ENCODE measurements at places on chromosomes 2 and 18. TPM values are rescaled to one million over a fixed set of nuclear protein-coding genes. Genes with fewer than 3 reads are reported as not detected.

The CSRNP3 gene
- 3.7 TPM for total RNA-seq

The TUBA4B gene
- total RNA-seq = not detected

The POTEE gene
- total RNA-seq = 0.92 TPM

The OXER1 gene
- total RNA-seq = 1.8 TPM

The RTP5 gene
- not detected for total RNA-seq

The SERPINB5 gene
- not detected for total RNA-seq

The ATP6V1B1 gene
- 3.9 TPM for total RNA-seq

The GIGYF2 gene
- 60.4 TPM for total RNA-seq

DNA sequence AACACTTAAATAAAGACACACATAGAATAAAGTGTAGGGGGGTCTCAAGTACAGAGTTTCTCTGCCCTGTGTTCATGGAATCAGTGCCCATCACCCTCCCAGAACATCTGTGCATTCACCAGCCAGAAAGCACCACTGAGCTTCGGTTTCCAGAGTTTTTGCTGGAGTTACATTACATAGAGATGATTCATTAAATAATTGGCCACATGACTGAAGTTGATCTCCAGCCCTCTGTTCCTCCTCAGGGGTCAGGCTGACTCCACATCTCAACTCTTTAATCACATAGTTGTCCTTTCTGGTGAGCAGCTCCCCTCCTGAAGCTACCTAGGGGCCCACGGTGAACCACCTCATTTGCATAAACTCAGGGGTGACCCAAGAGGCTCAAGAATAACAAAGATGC is 129.8 kb downstream of the METTL4 start:
- no peak for DNase-seq
- peaks cover 17% of the 10 kb centered on the region for H3K4me1 ChIP-seq
- H3K4me3 ChIP-seq = no peak overlapping the region
- no peaks in the 10 kb centered on the region for H3K36me3 ChIP-seq
- no peak overlapping the region for H3K27ac ChIP-seq

DNA sequence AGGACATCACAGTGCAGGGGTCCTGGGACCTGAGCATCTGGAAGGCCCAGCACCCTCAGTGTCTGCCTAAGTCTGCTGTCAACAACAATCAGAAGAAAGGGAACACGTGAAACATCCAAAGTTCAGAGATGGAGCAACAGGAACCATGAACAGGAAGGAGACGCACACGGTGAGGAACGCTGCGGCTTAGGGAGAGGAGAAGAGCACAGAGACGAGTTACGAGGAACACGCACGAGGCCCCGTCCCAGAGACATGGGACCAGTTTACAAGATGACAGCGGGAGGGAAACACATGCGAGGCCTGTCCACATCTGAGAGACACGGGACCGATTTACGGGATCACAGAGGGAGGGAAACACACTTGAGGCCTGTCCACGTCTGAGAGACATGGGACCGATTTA is 2.9 kb upstream of the KCNG2 start:
- peak; percentile 54 for DNase-seq
- H3K27ac ChIP-seq = no peak overlapping the region
- peaks cover 21% of the 10 kb centered on the region for H3K4me1 ChIP-seq
- H3K36me3 ChIP-seq = peaks cover 3% of the 10 kb centered on the region

DNA sequence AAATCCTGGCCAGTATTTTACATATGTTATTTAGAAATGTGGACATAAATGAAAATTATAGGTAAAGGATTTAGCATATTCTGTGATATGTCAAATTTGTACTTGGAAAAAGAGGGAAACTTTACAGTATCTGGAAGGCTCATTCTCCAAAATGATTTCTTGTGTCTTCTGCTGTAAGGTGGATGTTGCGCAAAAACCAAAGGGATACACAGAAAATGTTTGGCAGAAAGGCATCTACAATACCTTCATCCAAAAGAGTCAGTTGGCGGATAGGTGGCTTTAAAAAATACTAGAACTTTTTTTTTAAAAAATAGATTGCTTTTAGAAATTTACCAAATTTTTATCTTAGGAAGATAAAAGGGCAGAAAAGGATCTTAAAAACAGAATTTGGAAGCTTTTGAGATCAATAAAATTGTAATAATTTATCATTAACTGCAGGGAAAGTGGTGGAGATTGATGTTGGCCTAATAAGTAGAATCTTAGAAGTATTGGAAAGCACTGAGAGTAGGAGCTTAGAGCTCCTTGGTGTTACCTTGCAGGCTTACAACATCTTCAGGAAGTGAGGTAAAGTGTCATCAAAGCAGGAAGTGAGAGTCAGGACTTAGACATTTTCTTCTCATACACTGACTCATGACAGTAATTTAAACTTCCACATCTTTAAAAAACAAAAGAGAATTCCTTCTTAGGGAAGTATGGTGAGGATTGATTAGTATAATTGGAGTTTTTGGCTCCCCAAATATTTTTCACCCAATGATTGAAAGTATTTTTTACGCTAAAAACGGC is 2.1 kb downstream of the NABP1 start:
- peak overlapping the region; percentile 57 for H3K27ac ChIP-seq
- H3K27me3 ChIP-seq = no peaks in the 10 kb centered on the region
- peaks cover 8% of the 10 kb centered on the region for H3K36me3 ChIP-seq

GRCh38 chr2:237441605-237442274 is 27.8 kb upstream of the COL6A3 start:
- DNase-seq = no peak
- H3K36me3 ChIP-seq = no peaks in the 10 kb centered on the region
- H3K4me3 ChIP-seq = no peak overlapping the region
- peaks cover 28% of the 10 kb centered on the region for H3K4me1 ChIP-seq
- H3K27ac ChIP-seq = peak overlapping the region; percentile 47
- H3K27me3 ChIP-seq = no peaks in the 10 kb centered on the region

DNA sequence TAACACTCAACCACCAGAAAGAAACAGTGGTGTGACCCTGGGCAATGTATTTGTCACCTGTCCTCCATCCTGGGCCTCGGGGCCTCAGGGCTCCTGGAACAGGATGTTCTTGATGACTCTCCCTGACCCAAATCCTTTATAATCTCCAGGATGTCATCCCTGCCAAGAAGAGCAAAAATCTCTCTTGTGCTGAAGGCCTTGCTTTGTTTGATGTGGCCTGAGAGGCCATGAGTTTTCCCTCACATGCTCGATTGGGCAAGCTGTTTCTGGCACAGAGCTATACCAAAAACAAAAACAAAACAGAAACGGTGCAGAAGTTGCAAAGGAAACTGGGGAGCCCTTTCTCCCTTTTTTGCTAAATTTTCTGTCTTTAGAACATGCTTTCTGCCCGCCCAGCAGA is 35.7 kb upstream of the ST3GAL5 start:
- no peak overlapping the region for H3K4me3 ChIP-seq
- no peak overlapping the region for H3K27ac ChIP-seq
- no peaks in the 10 kb centered on the region for H3K36me3 ChIP-seq
- peaks cover 27% of the 10 kb centered on the region for H3K4me1 ChIP-seq

DNA sequence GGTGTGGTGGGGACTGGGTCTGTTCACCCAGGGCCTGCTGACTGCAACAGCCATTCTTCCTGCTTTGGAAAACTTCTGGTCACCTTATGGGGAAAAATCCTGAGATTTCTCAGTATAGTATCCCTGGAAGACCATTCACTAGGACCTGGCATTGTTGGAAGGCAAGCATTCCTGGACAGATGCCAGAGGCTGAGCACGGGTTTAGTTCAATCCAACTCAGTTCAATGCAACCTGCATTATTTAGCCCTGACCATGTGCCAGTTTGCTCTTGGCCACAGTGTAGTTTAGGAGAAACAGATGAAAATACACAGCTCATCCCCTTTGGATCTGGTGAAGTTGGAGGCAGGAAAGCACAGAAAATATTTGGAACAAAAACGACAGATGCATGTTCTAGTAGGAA is 95.9 kb downstream of the LPIN1 start:
- H3K36me3 ChIP-seq = no peaks in the 10 kb centered on the region
- no peaks in the 10 kb centered on the region for H3K27me3 ChIP-seq
- DNase-seq = no peak
- H3K27ac ChIP-seq = no peak overlapping the region
- H3K4me3 ChIP-seq = no peak overlapping the region

DNA sequence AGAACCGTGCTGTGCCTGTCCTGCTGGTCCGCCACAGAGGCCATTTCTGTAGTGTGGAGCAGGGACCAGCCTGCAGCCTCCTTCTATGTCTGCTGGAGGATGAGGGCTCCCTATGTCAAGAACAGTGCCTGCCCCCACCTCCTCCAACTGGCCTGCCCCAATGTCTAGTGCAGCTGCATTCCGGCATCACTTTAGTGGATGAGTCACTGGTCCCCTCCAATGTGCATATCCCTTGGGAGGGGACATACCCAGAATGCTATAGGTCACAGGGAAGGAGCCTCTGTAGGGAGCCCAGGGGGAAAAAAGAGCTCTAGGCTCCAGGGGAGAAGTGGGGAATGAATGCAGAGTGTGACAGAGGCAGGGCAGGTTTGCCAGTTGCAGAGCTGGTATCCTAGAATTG is 219.6 kb downstream of the CELF4 start:
- H3K4me1 ChIP-seq = peaks cover 4% of the 10 kb centered on the region
- DNase-seq = no peak
- H3K36me3 ChIP-seq = no peaks in the 10 kb centered on the region

DNA sequence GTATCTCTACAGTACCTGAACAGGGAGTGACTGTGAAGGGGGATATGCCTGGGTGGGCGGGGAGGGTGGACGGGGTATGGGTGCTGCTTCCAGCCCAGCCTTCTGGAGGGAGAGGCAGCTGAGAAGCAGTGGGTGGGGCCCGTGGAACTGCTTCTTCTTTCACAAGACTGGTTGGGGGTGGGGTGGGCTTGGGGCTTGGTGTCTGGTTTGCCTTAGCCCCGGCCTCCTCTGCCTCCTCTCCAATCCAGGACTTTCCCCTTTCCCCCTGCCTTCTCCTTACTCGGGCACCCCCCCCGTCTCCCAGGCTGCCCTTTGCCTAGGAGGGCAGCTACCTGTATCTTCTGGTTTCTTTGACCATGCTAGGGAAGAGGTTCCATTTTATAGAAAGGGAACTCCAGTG is 233.4 kb downstream of the DYSF start:
- H3K27ac ChIP-seq = no peak overlapping the region
- peak; percentile 29 for DNase-seq
- H3K36me3 ChIP-seq = peaks cover 38% of the 10 kb centered on the region
- no peak overlapping the region for H3K4me3 ChIP-seq
- peaks cover 12% of the 10 kb centered on the region for H3K4me1 ChIP-seq
- no peaks in the 10 kb centered on the region for H3K27me3 ChIP-seq

DNA sequence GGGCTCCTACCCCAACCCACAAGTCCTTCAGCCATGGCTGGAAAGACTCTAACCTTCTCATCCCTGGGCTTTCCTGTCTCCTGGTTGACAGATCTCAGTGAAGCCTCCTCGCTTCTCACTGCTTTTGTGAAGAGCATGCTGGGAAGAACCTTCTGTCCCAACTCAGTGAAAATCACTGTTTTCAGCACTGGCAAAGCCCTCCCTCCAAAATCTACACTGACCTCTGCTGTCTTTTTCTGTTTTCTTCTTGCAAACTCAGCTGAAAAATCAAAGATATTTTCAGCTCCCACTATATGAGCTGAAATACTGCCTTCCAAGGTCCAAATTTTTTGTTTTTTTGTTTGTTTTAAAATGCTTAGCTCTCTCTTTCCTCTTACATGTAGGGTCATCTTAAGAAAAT is 266.3 kb upstream of the AGAP1 start:
- H3K4me1 ChIP-seq = peaks cover 10% of the 10 kb centered on the region
- peaks cover 14% of the 10 kb centered on the region for H3K27me3 ChIP-seq
- H3K4me3 ChIP-seq = no peak overlapping the region
- H3K36me3 ChIP-seq = no peaks in the 10 kb centered on the region
- no peak for DNase-seq
- H3K27ac ChIP-seq = no peak overlapping the region

- H3K27ac ChIP-seq = no peak overlapping the region
- peaks cover 8% of the 10 kb centered on the region for H3K4me1 ChIP-seq
- H3K27me3 ChIP-seq = no peaks in the 10 kb centered on the region
- no peak overlapping the region for H3K4me3 ChIP-seq
These were observed 383.7 kb upstream of the SLC14A2 start for GRCh38 chr18:45231617-45232016.

DNA sequence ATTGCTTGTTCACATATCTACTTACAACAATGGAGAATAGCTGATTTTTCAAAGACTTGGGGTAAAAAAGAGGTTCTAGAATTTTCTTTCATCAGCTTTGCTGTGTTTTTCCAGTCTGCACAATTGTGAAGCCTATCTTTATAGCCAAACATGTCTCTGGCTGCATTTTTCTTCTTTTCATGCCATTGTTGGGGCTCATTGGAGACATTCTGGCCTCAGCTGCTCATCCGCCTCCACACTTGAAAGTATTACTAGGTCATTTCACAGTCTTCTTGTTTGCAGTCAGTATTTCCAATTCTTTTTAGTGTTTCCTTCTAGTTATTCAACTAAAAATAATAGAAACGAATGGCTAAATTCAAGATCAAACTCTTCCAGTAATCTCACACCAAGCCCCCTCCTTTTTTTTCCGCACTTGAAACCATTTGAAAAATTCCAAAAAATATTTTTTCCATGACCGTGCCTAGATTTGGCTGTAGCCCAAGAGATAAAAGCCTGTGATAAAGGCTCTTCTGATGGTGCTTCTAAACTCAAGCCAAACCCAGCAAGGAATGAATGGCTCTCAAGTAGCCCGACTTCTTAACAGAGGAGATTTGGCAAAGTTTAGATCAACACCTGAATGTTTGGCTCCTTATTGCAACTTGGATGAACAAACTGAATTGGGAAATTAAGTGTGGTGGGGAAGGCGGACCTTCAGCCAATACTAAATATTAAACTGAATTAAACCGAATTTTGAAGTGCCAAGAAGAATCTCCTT is 103.4 kb downstream of the NRP2 start:
- peaks cover 2% of the 10 kb centered on the region for H3K36me3 ChIP-seq
- H3K4me1 ChIP-seq = no peaks in the 10 kb centered on the region
- H3K4me3 ChIP-seq = no peak overlapping the region
- H3K27ac ChIP-seq = no peak overlapping the region

- H3K4me1 ChIP-seq = no peaks in the 10 kb centered on the region
- H3K27ac ChIP-seq = no peak overlapping the region
- H3K36me3 ChIP-seq = no peaks in the 10 kb centered on the region
- H3K4me3 ChIP-seq = no peak overlapping the region
These were observed 921.3 kb downstream of the CPS1 start for GRCh38 chr2:211477537-211478275.

DNA sequence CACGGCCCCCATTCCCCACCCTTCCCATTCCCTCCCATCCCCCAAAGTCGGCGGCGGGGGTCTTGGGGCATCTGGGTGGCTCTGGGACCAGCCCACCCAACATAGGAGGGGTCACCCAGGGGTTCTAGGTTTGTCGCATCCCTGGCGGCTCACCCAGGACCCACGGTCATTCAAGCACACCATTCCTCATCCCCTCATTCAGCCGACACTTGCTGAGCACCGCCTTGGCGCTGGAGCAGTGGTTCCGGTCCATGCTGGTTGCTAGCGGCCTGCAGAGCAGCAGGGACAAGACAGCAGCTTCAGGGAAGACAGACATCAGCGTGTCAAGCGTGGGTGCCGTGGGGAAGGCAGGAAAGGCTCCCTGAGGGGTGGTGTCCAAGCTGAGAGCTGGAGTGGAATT is 50.5 kb upstream of the OTOS start:
- DNase-seq = peak; percentile 81
- peaks cover 3% of the 10 kb centered on the region for H3K36me3 ChIP-seq
- H3K27me3 ChIP-seq = peaks cover 59% of the 10 kb centered on the region
- no peak overlapping the region for H3K4me3 ChIP-seq

Data from chondrocyte (in vitro differentiated cells).